ENCODE measurements at places on chromosomes 16 and 17.
A peak's percentile ranks its signal among the peaks of the same experiment; 100 is the strongest.

DNA sequence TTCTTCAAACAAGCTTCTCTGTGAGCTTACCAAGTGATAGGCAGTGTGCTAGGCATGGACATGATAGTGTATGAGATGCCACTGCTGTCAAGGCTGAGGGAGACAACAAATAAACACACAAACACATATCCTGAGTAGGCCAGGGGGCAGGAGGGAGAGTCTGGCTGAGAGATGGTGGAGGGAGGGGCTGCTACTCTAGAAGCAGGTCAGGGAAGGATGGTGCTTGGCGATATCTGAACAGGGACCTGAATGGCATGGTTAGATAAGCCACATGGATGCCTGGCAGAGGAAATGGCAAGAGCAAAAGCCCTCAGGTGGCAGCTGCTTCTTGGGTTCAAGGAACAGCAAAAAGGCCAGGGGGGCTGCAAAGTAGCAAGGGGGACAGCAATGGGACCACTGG, 8.6 kb upstream of the CHST6 start:
- no peak for DNase-seq

- DNase-seq: no peak
Observed at GRCh38 chr16:18969855-18970240, 13.9 kb upstream of the TMC7 start.

GRCh38 chr17:57092171-57092570, 7.1 kb downstream of the AKAP1 start:
- peak; percentile 34 for DNase-seq

GRCh38 chr16:35195864-35196216, 1736.4 kb downstream of the TP53TG3F start:
- DNase-seq: no peak

GRCh38 chr16:84585886-84586285, 32.0 kb downstream of the COTL1 start:
- DNase-seq: peak; percentile 57

DNA sequence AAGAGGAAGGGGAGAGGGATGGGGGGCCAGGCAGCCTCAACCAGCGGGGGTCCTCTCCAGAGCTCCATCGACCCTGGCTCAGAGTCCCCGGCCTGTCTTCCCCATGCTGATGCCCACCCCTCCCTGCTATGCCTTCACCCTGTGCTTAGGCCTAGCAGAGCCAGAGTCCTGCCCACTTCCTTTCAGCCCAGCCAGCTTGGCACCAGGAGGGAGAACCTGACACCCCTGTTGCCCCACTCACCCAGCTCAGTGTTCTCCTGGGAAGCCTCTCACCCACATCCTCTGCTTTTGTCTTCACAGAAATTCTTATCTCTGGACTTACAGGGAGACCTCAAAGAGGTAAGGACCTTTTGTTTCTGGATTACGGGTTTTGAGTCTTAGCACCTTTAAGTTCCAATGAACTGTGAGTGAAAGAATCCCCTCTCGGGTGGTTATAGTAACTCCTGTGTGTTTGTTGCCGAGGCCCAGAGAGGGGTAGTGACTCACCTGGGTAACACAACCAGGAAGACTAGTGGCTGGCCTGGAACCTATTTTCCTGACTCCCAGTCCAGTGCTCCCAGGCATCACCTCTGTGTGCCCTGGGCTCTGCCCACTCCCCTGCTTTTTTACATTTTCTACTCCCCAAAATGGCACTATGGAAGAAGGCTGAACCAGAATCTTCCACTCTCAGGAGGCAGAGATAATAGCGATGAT, 53.3 kb downstream of the CES1 start:
- DNase-seq: no peak

DNA sequence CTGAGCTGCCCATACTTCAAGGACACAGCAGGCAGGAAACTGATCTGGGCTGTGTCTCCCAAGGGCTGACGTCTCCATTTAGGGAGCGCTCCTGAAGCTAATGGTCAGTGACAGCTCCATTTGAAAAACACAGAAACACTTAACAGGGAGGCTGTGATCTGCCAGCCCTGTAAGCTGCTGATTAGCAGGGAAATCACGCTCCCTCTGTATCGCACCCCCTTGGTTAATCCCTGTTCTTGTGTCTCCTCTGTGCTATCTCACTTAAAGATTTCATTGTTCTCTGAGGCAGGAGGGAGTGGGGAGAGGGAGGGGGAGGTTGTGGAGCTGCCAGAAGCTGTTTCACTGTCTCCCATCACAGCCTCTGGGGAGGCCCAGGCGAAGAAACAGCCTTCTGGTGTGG, 47.4 kb upstream of the CACNG3 start:
- no peak for DNase-seq

DNA sequence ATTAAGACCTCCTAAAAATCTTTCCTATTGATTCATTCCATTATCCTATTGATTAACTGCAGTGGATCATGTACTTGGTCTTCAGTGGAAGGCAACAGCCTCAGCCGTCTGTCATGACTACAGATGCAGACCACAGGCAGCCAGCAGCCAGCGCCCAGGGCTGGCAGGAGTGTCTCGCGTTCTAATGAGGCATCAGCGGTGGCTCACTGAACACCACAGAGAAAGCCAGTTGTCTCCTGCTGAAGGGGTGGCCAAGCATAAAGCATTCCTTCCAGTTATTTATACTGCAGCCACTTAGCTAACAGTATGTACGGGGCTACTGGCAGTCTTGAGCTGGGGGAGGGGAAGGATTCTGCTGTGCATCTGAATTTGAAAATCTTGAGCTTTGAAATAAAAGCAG, 214.3 kb downstream of the IRX3 start:
- DNase-seq: no peak

- DNase-seq: peak; percentile 79
Observed at GRCh38 chr17:50361561-50362480, 11.2 kb downstream of the MRPL27 start.
